ENCODE measurements at places on chromosomes 6 and 20.

DNA sequence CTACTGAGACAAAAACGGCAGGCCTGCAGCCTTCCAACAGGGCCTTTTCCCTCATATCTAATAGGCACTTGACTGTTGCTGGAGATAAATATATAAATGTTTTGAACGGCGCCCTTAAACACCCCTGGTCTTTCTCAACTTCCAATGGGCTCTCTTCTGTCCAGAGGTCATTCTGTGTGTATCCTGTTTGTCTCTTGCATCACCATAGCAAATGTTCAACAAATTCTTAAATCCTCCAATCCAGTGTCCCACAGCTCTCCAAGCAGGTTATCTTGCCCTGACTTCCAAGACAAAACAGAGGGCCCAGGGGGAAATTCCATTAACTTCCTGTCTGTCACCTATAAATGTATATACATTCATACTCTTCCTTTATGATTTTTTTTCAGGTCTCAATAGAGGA lies 62.0 kb downstream of the OR2J2 start:
- no peak for DNase-seq

- DNase-seq = peak; percentile 1
Measured at GRCh38 chr6:84428300-84428907, 201.0 kb upstream of the CEP162 start.

DNA sequence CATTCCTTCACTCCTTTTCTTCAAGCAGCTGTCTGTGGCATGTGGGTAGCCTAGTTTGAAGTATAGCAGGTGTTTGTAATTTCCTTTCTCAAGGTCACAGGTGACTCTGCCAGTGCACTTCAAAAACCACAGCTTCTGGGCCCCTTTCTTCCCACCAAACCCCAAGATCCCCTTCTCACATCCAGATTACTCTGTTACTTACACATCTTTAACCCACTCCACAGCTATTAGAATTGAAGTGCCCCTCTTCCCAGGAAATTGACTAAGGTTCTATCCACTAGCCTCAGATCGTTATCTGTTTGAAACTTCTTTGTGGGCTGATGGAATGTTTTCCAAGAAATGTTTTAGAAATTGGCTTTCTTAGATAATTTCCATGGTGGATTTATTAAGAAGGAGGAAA lies 150.8 kb downstream of the AHI1 start:
- no peak for DNase-seq

- DNase-seq = no peak
Measured at GRCh38 chr6:45535933-45536332, 158.2 kb upstream of the SUPT3H start.

DNA sequence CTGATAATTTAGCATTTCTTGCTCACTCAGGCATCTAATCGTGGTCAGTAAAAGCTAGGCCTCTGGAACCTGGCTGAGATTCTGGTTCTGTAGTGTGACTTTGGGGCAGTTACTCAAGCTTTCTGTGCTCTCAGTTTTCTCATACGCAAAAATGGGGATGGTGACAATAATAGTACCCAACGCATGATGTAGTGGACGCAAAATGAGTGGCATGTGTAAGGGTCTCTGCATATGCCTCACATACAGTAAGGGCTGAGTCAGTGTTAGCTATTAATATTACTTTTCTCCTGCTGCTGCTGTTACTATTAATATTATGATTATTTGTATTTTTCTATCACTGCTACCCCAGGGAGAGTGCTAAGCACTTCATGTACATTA lies 686 bp downstream of the GINS1 start:
- no peak for DNase-seq

- no peak for DNase-seq
Measured at GRCh38 chr6:53499094-53499493, 45.8 kb downstream of the GCLC start.

GRCh38 chr20:4060856-4061695 lies 45.7 kb upstream of the RNF24 start:
- DNase-seq = no peak

DNA sequence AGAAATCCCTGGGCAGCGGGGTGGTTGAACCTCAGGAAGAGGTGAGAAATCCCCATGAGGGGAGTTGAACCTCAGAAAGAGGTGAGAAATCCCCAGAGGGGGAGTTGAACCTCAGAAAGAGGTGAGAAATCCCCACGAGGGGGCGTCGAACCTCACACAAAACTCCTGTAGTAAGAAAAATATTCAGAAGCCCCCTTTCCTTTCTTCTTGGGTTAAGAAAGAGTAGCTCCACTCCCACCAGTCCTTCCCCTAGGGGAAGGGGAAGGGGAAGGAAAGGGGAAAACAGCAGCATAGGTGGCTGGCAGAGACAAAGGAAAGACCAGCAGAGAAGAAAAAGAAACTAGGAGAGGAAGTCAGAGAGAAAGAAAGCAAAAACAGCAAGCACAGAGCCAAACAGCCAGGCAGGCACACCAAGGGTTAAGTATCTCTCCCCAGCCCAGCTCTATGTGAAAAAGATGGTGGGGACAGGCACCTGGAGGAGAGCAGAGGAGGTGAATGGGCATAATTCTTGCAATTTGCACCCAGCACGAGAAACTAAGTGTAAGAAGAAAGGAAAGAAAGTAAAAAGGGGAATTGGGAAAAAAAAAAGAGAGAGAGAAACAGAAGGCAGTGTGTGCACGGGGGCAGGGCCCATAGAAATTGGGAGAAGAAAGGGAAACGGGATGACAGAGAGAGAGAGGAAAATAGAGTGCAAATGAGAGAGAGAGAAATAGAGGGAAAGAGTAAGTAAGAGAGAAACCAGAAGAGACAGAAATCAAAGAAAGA lies 88.2 kb downstream of the PLG start:
- no peak for DNase-seq

GRCh38 chr6:100612094-100612493 lies 147.4 kb upstream of the SIM1 start:
- no peak for DNase-seq

- DNase-seq = peak; percentile 60
Measured at GRCh38 chr6:40587240-40588069, at the start of gene LRFN2. Gene LRFN2, minus strand, starts transcription at chr6:40587364.

DNA sequence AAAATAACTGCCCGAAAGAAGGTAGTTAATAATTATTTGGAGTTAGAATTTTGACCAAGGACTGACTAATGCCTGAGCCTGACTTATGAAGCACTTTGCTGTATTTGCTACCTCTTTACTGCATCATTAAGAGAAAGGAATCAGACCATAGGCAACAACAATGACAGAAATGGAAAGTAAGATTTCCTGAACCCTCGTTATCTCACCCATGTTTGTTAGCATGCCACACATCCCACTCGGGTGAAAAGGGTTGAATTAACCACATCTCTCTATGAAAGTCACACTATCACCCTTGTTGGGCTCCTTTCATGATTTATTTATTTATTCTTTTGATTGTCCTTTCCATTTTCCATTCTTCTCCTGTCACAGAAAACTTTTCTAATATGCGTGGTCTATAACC lies 59.6 kb downstream of the OLIG3 start:
- no peak for DNase-seq

- peak; percentile 40 for DNase-seq
Measured at GRCh38 chr6:28542440-28543296, 17.0 kb downstream of the GPX5 start.

- DNase-seq = no peak
Measured at GRCh38 chr20:14478126-14478525, 140.7 kb upstream of the FLRT3 start.

- DNase-seq = no peak
Measured at GRCh38 chr20:59144831-59145196, 18.8 kb upstream of the ZNF831 start.

DNA sequence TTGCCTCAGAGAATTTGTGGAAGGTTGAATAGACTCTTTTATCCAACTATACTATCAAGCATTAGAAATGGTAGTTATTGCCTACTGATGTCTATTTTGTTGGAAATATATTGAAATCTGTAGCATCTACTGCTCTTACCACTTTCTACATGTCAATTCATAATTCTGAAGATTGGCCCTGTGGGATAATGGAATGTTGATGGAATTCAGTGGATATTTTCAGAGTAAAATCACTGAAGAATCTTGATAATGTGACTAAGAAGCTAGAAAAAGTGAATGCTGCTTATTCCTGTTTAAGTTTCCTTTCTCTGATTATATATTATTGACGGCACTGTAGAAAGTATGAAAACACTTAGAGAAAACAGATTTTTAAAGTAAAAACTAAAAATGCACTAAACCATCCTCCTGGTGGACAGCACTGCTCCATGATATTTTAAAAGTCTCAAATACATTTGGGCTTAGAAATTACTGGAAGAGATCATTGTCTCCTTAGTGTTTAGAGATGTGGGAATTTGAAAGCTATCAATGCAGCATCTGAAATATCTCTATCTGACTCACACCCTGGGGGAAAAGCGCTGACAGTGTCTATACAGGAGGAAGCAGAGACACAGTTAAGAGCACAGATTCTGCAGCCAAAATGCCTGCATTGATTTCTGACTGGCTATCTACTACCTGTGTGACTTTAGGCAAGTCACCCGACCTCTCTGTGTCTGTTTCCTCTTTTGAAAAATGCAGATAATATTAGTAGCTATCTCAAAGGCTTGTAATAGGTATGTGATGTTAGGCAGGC lies 37.9 kb upstream of the RCAN2 start:
- DNase-seq = no peak

DNA sequence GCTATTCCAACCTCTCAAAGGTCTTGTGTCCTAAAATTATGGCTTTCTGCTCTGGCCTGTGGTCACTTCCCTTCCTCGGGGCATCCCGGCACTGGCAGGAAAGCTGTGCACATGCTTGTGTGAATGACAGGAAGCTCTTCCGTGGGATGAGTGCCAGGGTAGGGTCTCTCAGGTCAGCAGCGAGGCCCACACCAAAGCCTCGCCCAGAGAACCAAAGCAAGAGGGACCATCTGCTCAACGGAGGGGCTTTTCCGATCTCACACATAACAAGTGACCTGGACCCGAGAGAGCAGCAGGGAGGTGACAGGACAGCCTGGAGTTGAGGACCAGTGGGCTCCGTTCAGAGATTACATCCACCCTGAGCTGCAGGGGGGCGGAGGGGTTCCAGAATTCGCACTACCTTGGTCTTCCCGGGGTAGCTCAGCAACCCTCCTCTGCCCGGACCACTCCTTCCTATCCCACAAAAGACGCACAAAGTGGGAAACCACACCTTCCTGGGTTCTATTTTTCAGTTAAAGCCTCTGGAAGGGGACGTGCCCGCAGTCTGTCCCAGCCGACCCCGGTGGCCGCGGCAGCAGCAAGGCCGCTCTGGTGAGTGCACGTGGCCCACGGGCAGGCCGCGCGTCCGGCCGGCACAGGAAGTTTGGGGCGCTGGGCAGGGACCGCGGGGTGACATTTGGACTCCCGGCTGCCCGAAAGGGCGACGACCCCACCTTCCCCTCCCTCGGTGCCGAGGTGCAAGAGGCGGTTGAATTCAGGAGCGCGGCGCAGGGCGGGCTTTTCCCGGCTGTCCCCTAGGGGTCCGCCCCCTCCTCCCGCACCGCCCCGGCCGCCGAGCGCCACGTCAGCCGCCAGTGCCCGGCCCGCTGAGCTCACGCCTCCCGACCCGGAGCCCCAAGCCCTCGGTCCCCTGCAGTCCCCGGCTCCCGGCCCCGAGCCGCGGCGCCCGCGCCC lies 988 bp downstream of the TXNDC5 start:
- peak; percentile 38 for DNase-seq

DNA sequence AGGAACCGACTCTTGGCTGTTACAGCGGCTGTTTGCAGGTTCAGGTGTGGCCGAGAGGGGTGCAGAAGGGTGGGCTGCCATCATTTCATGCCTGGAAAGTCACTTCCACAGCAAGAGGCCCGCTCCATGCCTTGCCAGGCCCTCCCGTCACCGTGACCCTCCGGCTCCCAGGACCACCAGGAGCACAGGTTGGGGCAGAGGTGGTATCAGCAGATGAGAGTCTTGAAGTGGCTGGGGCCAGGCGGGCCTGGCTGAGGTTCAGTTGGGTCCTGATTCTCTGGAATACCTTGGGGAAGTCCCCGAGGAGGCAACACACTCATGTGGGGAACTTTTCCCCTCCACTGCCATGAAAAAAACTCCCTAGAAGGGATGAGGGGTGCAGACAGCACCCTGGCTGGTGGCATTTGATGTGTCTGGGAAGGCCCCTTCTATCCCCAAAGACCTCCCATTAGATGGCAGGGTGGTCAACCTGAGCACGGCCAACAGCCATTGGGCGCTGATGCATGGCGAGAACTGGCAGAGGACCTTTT lies 34.2 kb upstream of the IRF4 start:
- no peak for DNase-seq

- no peak for DNase-seq
Measured at GRCh38 chr6:162907876-162908481, 180.2 kb downstream of the PACRG start.

DNA sequence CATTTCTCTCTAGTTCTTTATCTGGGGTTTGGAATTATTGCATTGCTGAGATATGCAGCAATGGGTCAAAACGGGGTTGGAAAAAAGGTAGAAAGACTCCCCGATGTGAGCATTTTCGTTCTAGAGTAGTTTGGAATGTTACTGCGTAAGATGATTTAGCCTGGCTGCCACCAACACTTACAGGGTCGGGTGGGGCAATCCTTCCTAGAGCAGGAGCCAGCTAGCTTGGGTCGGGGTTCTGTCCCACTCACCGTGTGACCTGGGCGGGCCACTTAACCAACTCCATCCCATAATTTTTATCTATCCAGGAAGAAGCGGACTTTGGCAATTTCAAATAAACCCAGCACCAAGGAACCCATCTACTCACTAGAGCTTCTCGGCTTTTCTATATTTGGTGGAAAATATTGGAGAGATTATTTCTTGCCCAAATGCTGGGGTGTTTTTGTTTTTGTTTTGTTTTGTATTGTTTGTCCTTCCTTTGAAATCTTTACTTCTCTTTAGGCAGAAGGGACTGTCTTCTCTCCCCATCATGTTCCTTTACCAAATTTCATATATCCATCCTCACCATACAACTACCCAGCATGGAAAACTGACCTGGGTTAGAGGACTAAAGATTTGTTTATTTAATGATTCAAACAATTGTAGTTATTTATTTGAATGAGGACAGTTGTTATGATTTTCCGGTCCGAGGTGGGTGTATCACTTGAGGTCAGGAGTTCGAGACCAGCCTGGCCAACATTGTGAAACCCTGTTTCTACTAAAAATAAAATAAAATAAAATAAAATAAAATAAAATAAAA lies 72.4 kb downstream of the GPX5 start:
- no peak for DNase-seq

GRCh38 chr6:156590482-156590881 lies 186.7 kb upstream of the ARID1B start:
- no peak for DNase-seq

DNA sequence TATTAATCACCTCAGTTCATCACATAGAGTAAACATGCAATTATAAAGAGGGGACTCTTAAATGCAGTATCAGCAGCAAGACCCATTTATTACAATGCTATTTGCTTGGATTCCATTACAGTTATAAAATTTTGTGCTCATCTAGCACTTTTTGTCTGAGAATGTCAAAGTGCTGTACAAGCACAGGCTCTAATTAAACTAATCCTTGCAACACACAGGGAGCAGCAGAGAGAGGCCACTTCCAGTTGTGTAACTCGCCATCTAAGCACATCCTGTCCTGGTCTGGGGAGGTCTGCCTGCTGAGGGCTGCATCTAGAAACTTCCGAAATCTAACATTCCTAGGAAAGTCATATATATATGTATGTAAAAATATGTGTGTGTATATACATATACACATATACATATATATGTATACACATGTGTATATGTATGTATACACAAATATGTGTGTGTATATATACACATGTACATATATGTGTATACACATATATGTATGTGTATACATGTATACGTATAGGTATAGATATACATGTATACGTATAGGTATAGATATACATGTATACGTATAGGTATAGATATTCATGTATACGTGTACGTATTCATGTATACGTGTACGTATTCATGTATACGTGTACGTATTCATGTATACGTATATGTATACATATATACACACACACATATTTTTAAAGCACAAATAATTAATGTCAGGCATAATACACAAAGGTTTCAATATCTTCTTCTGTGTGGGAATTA lies 136.4 kb upstream of the JARID2 start:
- DNase-seq = no peak

GRCh38 chr6:163438940-163439335 lies 24.4 kb downstream of the QKI start:
- DNase-seq = no peak
